ENCODE measurements at places on chromosomes 3 and 15. TPM values are rescaled to one million over a fixed set of nuclear protein-coding genes. Genes with fewer than 3 reads are reported as not detected.

- H3K4me3 ChIP-seq: peak within 1 kb of the TSS; percentile 90
- H3K36me3 ChIP-seq: no peaks in the 10 kb centered on the region
- peak within 1 kb of the TSS; percentile 98 for H3K27ac ChIP-seq
- peaks cover 22% of the 10 kb centered on the region for H3K4me1 ChIP-seq
These were observed at the start of gene ARIH1 for GRCh38 chr15:72473614-72474465. TSS of gene ARIH1 (plus strand) at chr15:72474330. CDS start at chr15:72474640, 310 bp downstream.

- no peak overlapping the region for H3K4me3 ChIP-seq
- no peak overlapping the region for H3K27ac ChIP-seq
- H3K27me3 ChIP-seq: no peaks in the 10 kb centered on the region
- no peak for DNase-seq
- no peaks in the 10 kb centered on the region for H3K4me1 ChIP-seq
These were observed 473.9 kb upstream of the THBS1 start for GRCh38 chr15:39106950-39107349.

ZNF80 gene
- not detected for total RNA-seq

RYK gene
- 97.7 TPM for total RNA-seq

GRCh38 chr3:155791190-155791589 lies 14.9 kb downstream of the C3orf33 start:
- H3K27ac ChIP-seq: no peak overlapping the region
- DNase-seq: no peak
- no peaks in the 10 kb centered on the region for H3K36me3 ChIP-seq
- H3K27me3 ChIP-seq: no peaks in the 10 kb centered on the region
- H3K4me3 ChIP-seq: no peak overlapping the region

ZNF774 gene
- 13.1 TPM for total RNA-seq

GRCh38 chr15:92655178-92655995 lies at the start of gene FAM174B:
TSS of gene FAM174B (minus strand) at chr15:92655775.
- peak within 1 kb of the TSS; percentile 86 for H3K27ac ChIP-seq
- H3K4me3 ChIP-seq: peak within 1 kb of the TSS; percentile 65

FGF7 gene
- 31.3 TPM for total RNA-seq

ARHGAP31 gene
- total RNA-seq: 78.9 TPM

- no peak for DNase-seq
- no peaks in the 10 kb centered on the region for H3K36me3 ChIP-seq
- H3K4me3 ChIP-seq: no peak overlapping the region
- no peaks in the 10 kb centered on the region for H3K27me3 ChIP-seq
These were observed 900.6 kb downstream of the TUSC7 start for GRCh38 chr3:117610156-117610555.

DNA sequence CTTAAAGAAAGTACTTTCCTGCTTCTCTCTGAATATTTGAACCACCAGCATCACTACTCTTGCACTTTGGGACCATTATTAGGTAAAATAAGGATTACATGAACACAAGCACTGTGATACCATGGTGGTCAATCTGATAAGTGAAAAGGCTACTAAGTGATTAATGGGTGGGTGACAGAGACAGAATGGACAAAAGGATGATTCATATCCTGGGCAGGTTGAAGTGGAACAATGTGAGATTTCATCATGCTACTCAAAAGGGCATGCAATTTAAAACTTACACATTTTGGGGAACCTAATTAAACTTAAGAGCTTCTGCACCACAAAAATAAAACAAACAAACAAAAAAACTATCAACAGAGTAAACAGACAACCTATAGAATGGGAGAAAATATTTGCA lies 172.0 kb upstream of the CD96 start:
- no peak overlapping the region for H3K27ac ChIP-seq
- no peaks in the 10 kb centered on the region for H3K4me1 ChIP-seq
- no peaks in the 10 kb centered on the region for H3K36me3 ChIP-seq
- no peaks in the 10 kb centered on the region for H3K27me3 ChIP-seq

DNA sequence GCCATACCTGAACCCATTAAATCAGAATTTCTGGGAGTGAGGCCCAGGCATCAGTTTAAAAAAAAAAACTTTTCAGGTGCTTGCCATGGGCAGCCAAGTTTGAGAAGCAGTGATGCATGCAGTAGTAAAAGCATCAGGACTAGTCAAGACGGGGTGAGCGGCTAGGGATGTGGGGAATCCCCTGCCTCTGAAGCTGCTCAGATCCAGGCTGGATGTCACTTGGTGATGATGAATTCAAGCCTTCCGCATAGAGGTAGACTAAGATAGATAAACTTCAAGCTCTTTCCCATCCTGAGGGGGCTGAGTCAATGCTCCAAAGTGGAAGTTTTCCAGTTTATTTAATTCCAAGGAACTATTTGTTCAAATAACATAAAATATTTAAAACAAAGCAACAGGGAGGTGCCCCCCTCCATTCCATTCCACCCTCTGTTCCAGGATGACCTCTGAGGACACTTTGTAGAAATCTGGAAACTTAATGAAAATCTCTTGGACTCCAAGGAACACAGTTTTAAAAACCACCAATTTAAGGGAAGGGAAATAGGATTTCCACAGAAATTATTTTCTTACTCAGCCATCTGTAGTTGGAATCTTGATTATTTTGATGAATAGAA lies 100.4 kb upstream of the NR2E3 start:
- peaks cover 4% of the 10 kb centered on the region for H3K4me1 ChIP-seq
- H3K27ac ChIP-seq: no peak overlapping the region
- H3K4me3 ChIP-seq: no peak overlapping the region
- H3K27me3 ChIP-seq: no peaks in the 10 kb centered on the region
- H3K36me3 ChIP-seq: no peaks in the 10 kb centered on the region
- peak; percentile 45 for DNase-seq

MCTP2 gene
- 35.2 TPM for total RNA-seq

DNA sequence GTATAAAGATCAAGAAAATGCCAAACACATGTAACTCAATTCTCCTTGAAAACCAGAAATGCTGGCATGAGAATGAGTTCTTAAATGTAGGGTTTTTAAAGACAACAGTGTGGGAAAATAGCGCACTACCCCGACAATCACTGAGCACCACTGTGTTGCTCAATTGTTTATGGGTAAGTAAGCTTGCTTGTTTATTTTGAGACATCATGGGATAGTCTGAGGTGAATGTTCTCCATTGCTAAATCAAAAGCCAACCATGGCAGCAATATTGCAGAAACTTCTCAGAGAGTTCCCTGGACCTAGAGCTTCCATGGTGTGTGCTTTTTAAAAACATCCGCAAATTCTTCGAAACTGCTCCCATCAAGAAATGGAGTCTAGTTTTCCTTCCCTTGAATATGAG lies 62.7 kb downstream of the CERS3 start:
- no peaks in the 10 kb centered on the region for H3K36me3 ChIP-seq
- no peak overlapping the region for H3K4me3 ChIP-seq
- no peak overlapping the region for H3K27ac ChIP-seq

DNA sequence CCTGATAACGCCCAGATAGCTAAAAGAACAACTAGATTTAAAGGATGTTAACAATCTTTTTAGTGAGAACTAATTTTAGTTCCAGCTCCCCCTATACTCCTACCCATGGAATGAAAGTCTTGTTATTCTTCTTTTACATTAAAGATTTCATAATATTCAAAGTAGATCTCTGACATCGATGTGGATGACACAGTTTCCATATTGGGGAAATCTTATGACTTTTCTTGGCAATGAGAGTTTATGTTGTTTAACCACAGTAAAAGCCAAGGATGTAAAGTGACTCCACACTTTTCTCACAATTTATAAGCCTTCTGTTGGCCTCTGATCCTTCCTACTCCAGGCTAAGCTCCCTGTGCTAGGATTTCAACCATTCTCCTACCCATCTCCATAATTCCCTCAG lies 332.6 kb upstream of the KCNMB2 start:
- H3K27me3 ChIP-seq: no peaks in the 10 kb centered on the region
- no peak for DNase-seq
- no peak overlapping the region for H3K27ac ChIP-seq
- H3K36me3 ChIP-seq: no peaks in the 10 kb centered on the region
- H3K4me1 ChIP-seq: no peaks in the 10 kb centered on the region

TGM5 gene
- not detected for total RNA-seq

GRCh38 chr3:25663347-25663868 lies 1.3 kb downstream of the TOP2B start:
- H3K27me3 ChIP-seq: no peaks in the 10 kb centered on the region
- no peak for DNase-seq
- H3K4me1 ChIP-seq: peaks cover 44% of the 10 kb centered on the region
- H3K4me3 ChIP-seq: peak overlapping the region; percentile 80
- peak overlapping the region; percentile 98 for H3K27ac ChIP-seq
- H3K36me3 ChIP-seq: no peaks in the 10 kb centered on the region

CPOX gene
- 27.9 TPM for total RNA-seq

- no peak overlapping the region for H3K27ac ChIP-seq
- no peaks in the 10 kb centered on the region for H3K4me1 ChIP-seq
- no peaks in the 10 kb centered on the region for H3K27me3 ChIP-seq
- H3K36me3 ChIP-seq: no peaks in the 10 kb centered on the region
These were observed 22.0 kb downstream of the COL6A6 start for GRCh38 chr3:130539005-130539404.

DNA sequence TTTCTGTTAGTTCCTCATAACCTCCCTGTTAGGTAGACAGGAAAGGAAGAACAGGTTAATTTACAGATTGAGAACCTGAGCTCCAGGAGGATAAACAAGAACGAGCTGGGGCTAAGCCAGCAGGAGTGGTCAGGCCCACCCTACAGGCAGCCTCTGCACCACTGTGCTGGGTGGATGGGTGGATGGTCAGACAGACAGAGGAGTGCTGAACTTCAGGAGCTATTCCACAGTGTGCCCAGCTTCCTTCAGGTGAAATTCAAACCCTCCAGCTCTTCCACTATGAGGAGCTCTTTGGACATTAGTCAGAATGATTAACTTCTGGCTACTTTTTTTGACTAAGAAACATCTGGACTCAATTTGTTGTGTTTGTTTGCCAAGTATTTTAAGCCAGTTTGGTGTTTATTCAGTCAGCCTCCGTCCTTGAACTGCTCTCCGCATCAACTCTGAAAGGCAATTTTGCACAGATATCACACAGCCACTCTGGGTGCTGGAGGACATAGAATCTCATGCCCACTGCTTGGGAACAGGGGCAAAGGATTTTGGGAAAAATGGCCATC lies 361.9 kb downstream of the CLSTN2 start:
- no peak overlapping the region for H3K27ac ChIP-seq
- no peak for DNase-seq
- no peak overlapping the region for H3K4me3 ChIP-seq
- no peaks in the 10 kb centered on the region for H3K36me3 ChIP-seq

CYP11A1 gene
- total RNA-seq: 0.54 TPM

DNA sequence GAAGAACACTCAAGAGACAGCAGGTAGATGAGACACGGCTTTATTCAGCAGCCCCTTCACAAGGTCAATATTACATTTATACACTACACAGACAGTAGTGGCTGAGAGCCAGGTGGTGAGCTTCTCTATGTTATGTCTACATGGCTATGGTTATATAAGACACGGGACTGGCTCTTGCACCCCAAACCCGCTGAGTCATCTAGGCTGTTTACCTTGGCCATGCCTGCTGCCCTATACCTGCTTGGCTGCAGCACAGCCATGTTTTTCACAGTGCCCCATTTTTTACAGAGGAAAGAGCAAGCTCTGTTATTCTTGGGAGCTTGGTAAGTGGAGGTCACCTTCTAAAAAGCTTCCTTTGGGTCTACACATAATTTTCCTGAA lies 231.6 kb downstream of the IGSF11 start:
- no peak for DNase-seq
- H3K27ac ChIP-seq: no peak overlapping the region
- H3K4me3 ChIP-seq: no peak overlapping the region
- H3K27me3 ChIP-seq: no peaks in the 10 kb centered on the region
- H3K4me1 ChIP-seq: no peaks in the 10 kb centered on the region

GRCh38 chr3:39207361-39208186 lies 15.2 kb upstream of the XIRP1 start:
- no peaks in the 10 kb centered on the region for H3K36me3 ChIP-seq
- H3K27ac ChIP-seq: no peak overlapping the region
- no peaks in the 10 kb centered on the region for H3K27me3 ChIP-seq

COL7A1 gene
- total RNA-seq: 1.0 TPM

- H3K4me1 ChIP-seq: no peaks in the 10 kb centered on the region
- no peaks in the 10 kb centered on the region for H3K27me3 ChIP-seq
- no peak within 1 kb of the TSS for H3K4me3 ChIP-seq
- no peak for DNase-seq
- no peaks in the 10 kb centered on the region for H3K36me3 ChIP-seq
These were observed at the start of gene ITIH3 for GRCh38 chr3:52794612-52795099. TSS of gene ITIH3 (plus strand) at chr3:52794796. CDS start at chr3:52794804, 8 bp downstream.

DNA sequence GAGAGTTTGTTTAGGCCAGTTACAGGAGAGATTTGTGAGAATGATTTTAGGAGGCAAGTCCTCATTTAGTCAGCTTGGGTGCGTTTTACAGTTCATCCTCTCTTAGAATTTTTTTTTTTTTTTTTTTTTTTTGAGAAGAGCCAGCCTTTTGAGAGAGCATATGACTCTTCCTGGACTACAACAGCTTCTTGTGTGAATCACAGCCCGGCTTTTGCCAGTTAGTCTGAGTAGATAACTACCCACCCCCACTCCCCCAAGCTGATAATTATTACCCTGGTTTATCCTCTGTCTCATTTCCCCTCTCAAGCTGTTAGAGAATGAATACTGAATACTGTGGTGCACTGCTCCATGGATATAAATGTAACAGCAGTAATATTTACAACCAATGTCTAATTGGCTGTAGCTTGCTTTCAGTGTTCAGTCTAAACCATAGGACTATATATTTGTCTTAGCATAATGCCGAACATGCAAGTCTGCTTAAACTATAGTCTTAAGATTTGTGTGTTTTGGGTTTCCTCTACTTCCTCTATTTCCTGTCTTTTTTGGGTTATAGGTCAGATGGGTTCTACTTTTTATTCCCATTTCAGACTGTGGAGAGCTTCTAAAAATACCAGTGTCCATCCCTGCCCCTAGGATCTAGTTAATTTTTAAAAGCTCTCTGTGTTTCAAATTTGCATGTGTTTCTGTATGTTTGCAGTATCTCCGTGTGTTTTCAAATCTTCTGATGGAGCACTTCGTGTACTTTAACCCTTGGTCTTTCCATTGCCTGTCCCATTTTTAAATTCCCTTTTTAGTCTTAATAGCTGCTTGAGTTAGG lies 8.0 kb downstream of the CHD2 start:
- no peaks in the 10 kb centered on the region for H3K36me3 ChIP-seq
- no peak overlapping the region for H3K4me3 ChIP-seq
- DNase-seq: peak; percentile 48
- H3K27ac ChIP-seq: peak overlapping the region; percentile 100
- H3K4me1 ChIP-seq: peaks cover 83% of the 10 kb centered on the region

- H3K4me3 ChIP-seq: no peak overlapping the region
- DNase-seq: no peak
- no peaks in the 10 kb centered on the region for H3K4me1 ChIP-seq
- H3K27me3 ChIP-seq: no peaks in the 10 kb centered on the region
These were observed 72.0 kb upstream of the LSAMP start for GRCh38 chr3:116517308-116517707.

Data from thyroid gland (tissue), 4 donors.